Activated naive CD4-positive, alpha-beta T cell (primary cell): ENCODE measurements at places on chromosomes 7 and 10.

- DNase-seq: no peak
Observed at GRCh38 chr10:118309911-118310310, 32.2 kb downstream of the FAM204A start.

GRCh38 chr7:93779115-93779514, 111.4 kb downstream of the TFPI2 start:
- no peak for DNase-seq

- DNase-seq: no peak
Observed at GRCh38 chr7:36289833-36290661, 99.6 kb upstream of the ANLN start.

DNA sequence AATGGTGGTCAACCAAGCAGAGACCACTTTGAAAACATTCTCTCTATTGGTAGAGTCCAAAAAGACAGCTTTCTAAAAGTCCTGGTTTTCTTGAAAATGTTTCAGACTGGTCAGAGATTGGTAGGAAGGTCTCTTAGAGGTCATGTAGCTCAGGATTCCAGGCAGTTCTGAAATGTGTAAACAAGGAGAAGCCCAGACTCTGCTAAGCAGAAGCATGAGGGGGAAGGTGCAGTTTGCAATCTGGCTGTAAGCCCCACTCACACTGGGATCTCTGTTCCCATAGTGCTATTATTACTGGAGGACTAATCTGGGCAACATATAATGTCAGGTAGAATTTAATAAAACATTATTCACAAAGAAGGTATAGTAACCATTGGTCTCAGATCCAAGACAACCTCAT, 101.1 kb downstream of the MAGI2 start:
- DNase-seq: no peak

DNA sequence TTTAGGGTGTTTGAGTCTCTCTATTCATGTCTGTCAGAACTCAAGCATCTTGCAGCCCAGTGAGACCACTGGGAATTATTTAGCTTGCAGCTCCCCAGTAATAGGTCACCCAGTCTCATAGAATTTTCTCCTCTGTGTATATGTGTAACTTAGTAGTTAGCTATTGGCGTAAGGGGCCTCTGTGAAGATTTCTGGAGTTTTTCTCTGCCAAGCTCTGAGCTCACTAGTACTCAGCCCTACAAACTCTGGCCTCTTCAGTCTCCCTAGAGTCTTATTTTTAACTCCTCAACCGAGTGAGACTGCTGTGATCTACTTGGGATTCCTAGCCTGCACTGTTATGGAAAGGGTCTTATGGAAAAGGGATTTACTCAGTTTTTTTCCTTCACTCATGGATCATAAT, 90.2 kb downstream of the PPP1R9A start:
- DNase-seq: no peak

DNA sequence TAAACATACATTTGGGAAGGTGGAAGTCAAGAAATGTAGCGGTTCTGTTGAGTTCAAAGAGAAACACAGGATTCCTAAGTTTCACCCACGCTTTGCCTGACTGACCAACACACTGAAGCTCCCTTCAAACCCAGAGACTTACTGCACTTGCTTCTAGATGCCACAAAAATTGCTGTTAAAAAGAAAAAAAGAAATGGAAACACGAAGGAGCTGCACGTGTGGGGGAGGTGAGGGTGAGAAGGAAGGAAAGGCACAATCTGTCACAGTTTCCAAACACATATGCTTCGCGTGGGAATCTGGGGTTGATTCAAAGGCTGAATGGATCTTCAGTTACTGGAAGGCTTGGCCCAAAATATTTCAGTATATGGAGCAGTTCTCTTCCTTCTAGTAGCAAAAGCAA, 495.6 kb downstream of the DNAJB6 start:
- DNase-seq: no peak

GRCh38 chr7:10637991-10638390, 335.7 kb upstream of the PHF14 start:
- no peak for DNase-seq

DNA sequence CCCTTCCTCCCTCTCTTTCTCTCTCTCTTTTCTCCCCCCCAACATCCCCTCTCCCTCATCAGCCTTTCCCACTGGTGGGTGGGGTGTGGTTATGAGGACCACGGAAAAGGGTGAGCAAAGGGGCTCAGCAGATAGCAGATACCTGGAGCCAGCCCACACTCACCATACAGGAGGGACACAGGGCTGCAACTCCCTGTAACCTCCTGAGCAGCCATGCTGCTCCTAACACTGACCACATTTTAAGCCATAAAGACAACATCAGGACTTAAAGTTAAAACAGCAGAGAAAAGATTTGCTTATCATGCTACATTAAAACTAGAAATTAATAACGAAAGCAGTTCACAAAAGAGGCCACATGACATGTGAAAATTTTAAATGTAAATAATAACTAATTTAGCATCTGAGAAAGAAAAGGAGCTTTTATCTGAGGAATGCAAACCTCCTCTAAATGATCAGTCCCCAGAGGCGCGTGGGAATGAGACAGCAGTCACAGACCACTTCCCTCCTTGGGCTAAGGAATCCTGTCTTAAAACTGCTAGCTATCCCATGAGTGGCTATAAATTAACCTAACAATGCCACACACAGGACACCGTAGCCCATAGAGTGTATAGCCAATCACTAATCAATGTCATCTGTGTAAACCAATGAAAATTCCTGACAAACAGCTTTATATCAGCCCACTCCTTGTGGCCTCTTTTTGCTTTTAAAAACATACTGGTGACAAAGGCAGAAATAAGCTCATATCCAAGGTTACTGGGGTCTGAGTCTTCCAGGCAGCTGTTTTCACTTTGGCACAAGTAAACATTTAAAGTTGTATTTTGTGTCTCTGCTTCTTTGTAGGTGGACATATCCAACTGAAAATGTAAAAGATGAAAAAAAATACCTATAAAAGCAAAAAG, 33.3 kb downstream of the PKD1L1 start:
- DNase-seq: no peak

DNA sequence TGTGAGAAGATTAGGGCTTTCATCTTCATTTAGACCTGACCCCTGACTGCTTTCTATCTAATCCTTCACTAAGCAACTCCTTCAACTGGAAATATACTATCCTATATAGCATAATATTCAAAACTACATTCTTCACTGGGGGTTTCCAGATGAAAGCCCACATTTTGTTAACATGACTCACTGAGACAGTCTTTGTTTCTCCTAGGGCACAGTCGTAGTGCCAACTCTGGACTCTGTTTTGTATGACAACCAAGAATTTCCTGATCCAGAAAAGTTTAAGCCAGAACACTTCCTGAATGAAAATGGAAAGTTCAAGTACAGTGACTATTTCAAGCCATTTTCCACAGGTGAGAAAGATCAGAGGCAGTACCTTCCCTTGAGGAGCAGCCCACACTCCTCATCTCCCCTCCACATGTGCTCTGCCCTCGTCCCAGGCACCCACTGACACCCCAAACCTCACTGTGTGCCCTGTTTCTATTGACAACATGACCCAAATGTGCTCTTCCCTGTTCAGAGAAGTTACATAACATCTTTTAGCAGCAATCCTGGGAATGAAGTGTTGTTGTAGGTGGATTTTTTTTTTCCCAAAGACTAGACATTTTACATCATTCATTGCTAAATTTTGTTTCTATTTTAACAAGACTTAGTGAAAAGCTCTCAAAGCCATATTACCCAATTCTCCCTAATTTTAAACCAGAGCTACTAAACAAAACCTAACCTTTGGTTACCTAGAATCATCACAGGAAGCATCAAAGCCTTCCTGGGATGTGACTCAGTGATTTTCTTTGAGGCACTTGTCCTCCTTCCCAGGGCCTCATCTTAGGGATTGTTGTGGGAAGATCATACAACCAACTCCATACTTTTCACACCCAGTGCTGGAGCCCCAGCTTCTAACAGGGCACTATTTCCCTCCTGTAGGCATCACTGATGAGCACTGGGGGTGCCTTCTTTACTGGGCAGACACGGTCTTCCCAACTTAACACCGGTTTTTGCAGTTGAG, 10.7 kb downstream of the CYP2E1 start:
- no peak for DNase-seq

GRCh38 chr10:59675812-59676211, 33.8 kb downstream of the SLC16A9 start:
- no peak for DNase-seq

GRCh38 chr7:92527300-92528187, 776 bp downstream of the PEX1 start:
- peak; percentile 28 for DNase-seq

GRCh38 chr10:122637376-122637775, 62.3 kb downstream of the C10orf120 start:
- no peak for DNase-seq

DNA sequence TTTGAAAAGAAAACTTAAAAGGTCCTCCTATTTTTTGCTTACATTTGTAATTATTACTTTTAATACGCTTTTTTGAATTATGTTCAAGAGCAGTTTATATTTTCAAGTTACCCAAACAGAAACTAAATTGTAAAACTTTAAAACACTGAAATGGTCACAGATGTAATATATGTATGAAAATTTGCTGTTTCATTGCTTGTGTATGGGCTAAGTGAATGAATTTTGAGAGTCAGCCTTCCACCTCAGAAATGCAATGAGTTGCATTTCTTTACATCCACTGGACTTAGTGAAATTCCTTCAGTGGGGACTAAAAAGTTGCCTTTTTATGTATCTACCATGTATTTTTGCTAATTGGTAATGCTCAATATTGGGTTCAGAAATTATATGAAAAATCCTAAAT, 1.6 kb downstream of the VPS26A start:
- DNase-seq: no peak

- no peak for DNase-seq
Observed at GRCh38 chr10:74103560-74104258, 46.9 kb downstream of the AP3M1 start.

- no peak for DNase-seq
Observed at GRCh38 chr7:105619590-105619989, 38.3 kb upstream of the EFCAB10 start.

GRCh38 chr7:19707240-19707639, 1.6 kb downstream of the POLR1F start:
- no peak for DNase-seq

DNA sequence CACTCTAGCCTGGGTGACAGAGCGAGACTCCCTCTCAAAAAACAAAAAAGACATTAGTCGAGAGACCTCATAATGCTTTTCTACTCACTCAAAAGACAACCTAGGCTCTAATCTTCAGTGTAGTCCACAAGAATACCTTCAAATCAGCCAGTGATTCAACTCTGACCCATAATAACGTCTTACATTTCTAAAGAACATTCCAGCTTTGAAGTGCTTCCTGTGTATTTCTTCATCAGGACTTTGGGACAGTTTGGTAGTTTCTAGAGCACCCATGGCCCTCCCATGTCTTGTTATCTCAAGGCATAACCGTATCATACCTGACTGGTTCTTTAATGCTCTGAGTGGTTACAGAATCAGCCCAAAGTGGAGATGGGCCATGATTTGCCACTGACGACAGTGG, 221.3 kb downstream of the SKIDA1 start:
- no peak for DNase-seq

GRCh38 chr10:116978901-116979300, 26.1 kb downstream of the SHTN1 start:
- DNase-seq: no peak

- no peak for DNase-seq
Observed at GRCh38 chr7:127413962-127414361, 21.5 kb upstream of the ZNF800 start.

DNA sequence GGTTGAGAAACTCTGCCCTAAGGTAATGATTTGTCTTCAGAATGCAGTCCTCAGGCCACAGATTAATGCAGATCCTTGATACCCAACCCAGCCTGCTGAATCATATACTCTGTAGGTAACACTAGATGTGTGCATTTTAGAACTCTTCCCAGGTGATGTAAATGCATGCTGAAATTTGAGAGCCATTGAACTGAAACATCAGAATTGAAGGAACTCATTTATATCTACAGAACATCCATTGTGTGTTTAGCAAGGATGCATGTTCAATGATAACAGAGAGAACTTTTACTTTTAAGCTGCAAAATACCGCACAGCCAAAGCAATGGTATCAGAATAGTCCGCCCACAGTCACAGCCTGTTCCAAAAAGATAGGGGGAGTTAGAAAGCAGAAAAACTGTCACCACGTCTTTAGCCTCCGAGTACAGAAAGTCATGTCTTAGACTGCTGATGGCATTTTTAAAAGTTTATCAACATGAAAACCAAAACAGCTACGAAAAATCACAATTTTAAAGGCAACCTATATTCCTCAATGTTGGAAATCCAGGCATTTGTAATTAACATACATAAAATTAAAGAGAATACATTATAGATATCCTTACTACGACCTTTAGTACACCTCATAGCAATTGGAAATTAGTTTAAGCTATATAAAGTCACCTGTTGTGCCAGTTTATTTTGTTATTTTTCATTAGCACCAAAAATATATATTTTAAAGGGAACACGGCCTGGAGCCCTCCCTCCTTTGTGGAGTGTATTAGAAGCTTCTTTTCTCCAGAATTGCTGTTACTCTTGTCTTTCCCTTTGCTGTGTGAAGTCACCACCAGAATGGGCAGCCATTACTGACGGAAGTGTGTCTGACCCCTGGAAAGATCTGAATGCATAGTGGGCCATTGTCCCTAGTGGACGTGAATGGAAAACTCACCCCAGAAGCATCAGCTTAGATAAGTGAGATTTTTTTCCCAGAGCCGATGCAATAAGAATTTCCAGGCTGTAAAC, 65.8 kb upstream of the PRKAR2B start:
- no peak for DNase-seq

GRCh38 chr10:77457266-77457665, 180.3 kb downstream of the KCNMA1 start:
- no peak for DNase-seq

GRCh38 chr10:112783351-112784021, 166.6 kb upstream of the TCF7L2 start:
- DNase-seq: no peak

DNA sequence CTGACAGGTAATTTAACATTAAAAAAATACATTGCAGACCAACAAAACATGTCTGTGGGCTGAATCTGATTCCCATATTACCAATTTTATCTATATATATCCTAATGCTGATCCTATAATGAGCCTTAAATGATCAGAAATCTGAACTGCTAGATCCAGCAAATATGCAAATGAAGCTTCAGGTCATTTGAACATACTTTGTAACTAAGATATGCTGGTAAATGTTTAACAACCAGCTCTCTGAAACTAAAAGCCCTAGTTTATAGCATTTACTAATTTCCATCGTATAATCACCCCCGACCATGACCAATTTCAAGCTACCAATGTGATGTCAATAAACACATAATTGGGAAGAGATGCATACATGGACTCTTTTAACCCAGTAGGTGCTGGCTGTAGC, 42.1 kb downstream of the PANK1 start:
- DNase-seq: no peak

DNA sequence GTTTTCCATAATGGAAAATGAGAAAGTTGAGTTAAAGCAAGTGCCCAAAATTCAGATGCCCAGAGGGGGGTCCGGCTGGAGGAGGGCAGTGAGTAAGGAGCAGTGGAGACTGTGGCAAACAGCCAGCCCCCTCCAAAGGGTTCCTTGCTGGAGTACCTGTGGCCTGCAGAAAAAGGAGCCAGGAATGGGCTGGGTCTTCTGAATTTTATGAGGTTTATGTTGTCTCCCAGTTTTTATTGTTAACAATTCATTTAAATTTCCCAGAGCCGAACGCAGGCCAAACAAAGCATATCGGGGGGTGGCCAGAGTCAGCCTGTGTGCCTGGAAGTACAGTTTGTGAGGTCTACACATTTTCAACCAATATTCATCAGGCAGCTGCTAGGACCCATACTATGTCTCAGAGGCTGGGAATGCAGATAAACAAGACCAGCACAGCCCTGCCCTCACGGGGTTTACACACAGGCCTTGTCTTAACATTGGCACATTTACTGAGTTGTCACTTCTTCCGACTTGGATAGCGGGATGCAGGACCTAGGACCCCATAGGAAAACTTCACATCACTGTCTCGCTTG, 12.9 kb upstream of the CSGALNACT2 start:
- no peak for DNase-seq
